CD4-positive, alpha-beta T cell treated with Interleukin-17A for 1 hour (primary cell): ENCODE measurements at places on chromosomes 2 and 18.

- DNase-seq: no peak
Observed at GRCh38 chr2:27493948-27494283, 1.1 kb downstream of the FNDC4 start.

GRCh38 chr2:128444816-128445522 is 126.3 kb upstream of the HS6ST1 start:
- DNase-seq: no peak

DNA sequence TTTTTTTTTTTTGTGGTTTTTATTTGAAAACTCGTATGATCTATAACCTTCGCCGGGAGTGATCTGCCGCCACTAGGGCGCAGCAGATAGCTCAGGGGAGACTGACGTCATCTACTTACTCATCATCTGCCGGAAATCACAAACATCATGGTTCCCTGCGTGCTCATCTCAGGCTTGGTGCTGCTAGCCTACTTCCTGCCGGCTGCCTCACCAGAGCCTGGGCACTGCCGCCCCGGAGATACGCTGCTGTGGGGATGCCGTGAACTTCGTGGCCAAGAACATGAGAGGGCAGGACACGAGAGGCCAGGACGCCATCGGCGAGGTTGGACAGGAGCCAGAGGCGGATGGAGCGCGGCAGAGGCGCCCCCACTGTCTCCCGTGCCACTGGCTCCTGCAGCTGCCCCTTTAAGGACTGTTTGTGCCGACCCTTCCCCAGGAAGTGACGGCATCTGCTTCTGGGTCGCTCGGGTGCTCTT is 68.8 kb downstream of the DOK6 start:
- peak; percentile 45 for DNase-seq

- peak; percentile 62 for DNase-seq
Observed at GRCh38 chr2:106582148-106583143, 95.3 kb downstream of the CD8B2 start.

DNA sequence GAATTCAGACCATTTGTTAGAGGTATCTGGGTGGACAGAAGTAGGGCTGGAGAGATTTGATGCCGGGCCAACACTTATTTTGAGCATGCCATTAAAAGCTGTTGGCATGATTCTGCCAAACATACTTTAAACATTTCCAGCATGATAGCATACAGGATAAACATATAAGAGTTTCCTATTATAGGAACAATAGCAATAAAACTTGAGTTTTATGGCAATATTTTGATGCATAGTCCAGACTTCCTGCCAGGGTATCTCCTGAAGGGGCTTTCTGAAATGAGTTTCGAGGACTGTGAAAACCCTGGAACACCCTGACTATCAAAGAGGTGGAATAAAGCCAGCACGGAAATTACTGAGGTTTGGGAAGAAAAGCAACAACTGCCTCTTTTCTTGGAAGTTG is 1398.0 kb upstream of the NXPH2 start:
- DNase-seq: no peak

DNA sequence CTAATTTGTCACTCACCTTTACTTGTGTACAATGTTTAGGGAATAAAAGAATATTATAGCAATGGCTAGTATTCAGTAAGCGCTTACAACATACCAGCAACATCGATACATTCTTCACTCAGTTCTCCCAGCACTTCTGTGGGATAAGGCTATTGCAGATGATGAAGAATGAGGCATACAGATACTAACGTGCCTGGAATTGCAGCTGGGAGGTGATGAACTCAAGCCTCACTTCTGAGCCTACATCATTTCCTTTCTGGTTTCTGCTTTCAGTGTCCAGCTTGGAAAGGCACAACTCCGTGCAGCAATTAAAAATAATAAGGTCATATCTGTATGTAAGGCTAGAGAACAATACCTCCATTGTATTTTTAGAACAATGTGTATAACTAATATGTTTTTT is 95.4 kb upstream of the AQP4 start:
- DNase-seq: no peak
